Stimulated activated CD8-positive, alpha-beta memory T cell treated with anti-CD3 and anti-CD28 coated beads, Interleukin-7, amount 100 ng/mL, for 4 hours (primary cell): ENCODE measurements at places on chromosomes 1 and 21.

GRCh38 chr1:184555665-184556641 is 169.1 kb downstream of the C1orf21 start:
- no peak for DNase-seq

GRCh38 chr1:180691322-180691913 is 59.6 kb downstream of the XPR1 start:
- DNase-seq: no peak

DNA sequence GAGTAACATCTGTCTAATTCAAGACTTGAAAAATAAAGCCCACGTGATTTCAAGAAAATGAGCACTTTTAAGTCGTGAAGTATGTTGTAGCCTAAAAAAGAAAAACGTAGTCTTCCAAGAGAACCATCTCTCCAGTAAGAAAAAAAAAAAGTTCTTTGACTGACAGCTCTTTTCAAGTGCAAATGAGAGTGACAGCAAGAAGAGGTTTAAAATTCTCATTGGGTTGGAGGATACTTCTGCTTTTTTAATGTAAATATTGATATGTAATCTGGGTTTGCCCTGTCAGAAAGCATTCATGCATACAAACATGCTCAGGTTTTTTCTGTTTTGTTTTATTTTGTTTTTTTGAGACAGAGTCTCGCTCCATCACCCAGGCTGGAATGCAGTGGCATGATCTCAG is 32.3 kb upstream of the PRDM2 start:
- no peak for DNase-seq

DNA sequence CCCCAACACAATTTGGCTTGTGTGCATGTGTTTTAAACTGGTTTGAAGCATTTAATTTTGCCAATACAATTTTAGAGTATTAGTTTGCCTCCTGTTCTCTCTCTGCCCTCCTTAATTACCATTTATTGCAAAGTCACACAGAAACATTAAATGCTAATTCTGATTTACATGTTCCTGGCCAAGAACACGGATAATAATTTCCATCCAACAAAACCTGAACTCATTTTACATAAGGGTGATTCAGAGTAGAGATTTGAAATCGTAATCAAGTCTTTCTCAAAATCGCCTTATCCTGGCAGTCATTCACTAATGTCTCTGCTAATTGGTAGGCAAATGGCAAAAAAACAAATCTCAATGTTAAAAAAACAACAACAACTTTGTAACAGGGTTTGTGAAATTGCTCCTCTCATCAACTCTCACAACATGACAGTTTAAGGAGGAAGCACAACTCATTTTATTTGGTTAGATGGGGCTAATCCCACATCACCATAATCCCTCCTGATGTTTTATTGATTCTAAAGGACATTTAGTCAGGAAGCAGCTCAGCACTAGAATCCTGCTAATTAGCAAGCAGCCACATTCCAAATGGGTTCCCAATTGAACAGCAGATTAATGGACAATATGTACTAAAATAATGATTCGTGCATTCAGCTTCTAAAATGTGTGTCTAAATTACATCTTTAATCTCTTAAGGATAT is 55.9 kb downstream of the C1orf87 start:
- no peak for DNase-seq

GRCh38 chr1:9376886-9377333 is 84.2 kb downstream of the SPSB1 start:
- DNase-seq: no peak

DNA sequence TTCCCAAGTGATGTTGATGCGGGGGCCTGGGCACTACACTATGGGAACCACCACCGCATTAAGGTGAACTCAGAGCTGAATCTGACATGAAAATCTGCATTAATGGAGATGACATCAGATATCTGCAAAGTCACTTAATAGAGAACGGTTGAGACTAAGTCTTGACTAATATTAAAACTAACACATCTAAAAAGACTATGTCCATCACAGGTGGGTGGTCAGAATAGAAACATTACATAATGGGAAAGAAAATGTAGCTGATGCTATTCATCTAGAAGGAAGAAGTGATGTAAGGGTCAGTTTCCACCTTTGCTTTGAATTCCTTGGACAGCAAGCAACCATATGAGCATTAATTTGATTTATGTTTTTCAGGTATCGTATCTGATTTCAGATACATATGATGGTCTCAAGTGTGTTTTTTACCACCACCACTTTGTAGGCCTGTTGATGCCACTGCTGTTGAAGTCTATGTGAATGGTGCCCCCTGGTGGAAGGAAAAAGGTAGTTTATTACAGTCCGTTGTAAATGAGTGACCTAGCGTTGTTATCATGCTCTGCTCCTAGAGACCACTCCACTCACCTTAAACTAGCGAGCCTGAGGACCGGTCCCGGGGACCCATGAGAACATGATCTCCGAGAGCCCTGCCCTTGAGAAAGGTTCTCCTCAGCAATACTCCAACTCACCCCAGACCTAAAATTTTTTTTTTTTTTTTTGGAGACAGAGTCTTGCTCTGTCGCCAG is 73.5 kb downstream of the BACH1 start:
- peak; percentile 28 for DNase-seq

DNA sequence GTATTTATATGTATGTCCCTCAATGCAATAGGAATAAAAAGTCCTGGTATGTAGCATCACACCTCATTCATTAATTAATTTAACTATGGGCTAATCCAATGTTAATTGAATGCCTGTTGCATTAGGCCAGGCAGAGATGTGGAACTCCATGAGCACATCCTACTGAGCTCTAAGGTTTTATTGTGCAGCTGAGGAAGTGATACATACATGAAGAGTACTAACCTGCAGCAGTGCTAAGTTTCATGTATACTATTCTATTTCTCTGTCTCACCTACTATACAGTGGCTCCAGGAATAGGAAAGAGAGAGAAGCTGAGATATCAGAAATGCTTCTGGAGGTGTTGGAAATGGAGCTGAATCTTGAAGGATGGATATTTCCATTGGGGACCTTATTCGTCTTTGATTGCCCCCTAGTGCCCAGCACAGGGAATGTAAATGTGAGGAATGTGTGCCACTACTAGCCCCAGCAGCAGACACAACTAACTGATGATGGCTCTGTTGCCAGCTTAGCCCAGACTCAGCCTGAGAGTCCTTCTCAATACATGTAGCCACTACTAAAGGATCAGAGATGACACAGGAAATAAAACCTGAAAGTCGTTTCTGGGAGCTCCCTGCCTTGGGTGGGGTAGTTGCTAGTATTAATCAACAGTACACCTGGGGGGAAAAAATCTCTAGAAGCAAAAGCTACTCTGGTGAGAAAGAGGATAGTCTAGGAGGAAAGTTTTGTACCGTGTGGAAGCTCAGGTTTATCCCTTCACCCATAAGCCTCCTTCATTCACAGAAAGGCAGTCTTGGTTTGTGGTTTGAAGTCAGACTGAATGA is 173.3 kb upstream of the FOXD3 start:
- DNase-seq: no peak

DNA sequence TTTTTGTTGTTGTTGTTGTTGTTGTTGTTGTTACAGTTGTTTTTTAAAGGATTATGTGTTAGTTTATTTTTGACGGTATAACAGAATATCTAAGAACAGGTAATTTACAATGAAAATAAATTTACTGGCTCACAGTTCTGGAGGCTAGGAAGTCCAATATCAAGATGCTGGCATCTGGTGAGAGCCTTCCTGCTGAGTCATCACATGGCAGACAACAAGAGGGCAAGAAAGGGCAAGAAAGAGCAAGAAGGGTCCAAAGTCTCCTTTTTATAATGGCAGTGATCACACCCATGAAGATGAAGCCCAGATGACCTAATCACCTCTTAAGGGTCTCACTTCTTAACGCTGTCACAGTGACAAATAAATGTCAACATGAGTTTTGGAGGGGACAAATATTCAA is 142.1 kb downstream of the NEGR1 start:
- no peak for DNase-seq

- DNase-seq: no peak
These were observed 11.7 kb downstream of the SNRPE start for GRCh38 chr1:203873094-203873493.

DNA sequence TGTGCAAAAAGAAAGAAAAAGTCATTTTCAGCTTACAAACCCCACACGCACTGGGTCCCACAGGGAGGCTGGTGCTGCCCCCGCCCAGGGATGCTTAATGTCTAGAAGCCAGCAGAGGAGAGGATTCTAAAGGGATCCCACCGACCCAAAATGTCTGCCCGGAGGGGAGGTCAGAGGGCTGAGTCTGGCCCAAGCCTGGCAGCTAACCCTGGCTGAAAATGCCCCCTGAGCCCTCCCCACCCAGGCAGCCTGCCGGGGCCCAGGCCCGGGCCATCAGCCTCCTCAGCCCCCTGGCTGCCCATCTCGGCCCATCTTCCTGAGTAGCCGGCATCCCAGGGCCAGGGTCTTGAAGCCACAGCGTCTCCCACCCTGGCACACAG is 33.5 kb downstream of the ACOT7 start:
- DNase-seq: no peak

DNA sequence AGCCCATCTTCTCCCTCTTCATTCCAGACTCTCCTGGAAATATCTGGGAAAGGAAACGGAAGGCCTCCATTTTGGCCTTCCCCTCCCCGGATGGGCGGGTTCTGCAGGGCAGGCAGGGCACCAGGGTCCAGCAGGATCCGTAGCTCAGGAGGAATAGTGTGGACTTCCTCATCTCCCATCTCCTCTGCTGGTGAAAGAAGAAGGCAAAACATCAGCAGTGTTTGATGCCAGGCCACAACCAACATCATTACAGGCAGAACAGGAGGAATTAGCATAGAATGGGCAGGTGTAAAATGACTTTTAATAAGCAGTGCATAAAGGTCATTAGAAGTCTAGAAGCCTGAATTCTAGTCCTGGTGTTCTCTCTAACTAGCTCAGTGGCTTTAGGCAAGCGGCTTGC is 165.9 kb downstream of the TGFBR3 start:
- DNase-seq: no peak

GRCh38 chr1:93306920-93307319 is 38.8 kb upstream of the DR1 start:
- DNase-seq: no peak

- no peak for DNase-seq
These were observed 267.4 kb downstream of the TM2D1 start for GRCh38 chr1:61457526-61458040.

DNA sequence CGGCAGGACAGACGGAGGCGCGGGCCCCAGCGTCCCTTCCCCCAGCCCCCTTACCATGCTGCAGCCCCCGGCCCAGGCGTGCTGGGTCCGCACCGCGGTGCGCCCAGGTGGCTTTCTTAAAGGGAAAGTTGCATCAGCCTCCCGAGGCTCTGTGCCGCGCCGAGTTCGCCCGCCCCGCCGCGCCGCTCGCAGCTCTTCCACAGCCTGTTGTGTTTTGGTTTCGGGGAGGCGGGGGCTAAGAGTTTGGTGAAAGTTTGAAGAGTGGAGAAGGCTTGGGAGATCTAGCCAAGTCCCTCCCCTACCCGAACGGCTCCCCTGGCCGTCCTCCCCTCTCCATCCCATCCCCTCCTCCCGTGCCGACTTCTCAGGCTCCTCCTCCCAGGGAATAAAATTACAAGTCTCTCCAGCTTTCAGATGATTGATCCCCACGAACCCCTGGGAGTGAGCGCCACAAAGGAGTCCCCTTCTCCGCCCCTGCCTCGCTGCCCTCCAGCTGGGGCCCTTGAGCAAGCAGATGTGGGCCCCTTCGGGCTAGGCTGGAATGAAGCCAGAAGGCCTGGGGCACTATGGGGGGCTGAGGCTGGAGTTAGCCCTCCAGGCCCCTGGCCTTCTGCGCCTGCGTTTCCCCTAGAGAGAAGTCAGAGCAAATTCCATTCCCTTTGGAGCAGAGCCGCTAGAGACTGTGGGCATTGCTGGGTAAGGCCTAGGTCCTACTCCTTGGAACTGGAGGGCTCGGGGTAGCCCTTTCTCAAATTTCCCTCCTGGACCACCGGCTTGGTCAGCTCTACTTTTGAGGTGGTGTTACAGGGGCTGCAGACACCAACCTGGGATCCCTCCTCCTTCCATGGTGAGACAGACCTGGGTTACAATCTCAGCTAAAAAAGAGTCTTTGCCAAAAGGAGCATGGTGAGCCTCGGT is at the start of gene SLC6A9:
SLC6A9 (minus strand) TSS at position 211 of the 918 bp plus-strand sequence. CDS start 7,185 bp downstream, outside the sequence.
- DNase-seq: peak; percentile 8

DNA sequence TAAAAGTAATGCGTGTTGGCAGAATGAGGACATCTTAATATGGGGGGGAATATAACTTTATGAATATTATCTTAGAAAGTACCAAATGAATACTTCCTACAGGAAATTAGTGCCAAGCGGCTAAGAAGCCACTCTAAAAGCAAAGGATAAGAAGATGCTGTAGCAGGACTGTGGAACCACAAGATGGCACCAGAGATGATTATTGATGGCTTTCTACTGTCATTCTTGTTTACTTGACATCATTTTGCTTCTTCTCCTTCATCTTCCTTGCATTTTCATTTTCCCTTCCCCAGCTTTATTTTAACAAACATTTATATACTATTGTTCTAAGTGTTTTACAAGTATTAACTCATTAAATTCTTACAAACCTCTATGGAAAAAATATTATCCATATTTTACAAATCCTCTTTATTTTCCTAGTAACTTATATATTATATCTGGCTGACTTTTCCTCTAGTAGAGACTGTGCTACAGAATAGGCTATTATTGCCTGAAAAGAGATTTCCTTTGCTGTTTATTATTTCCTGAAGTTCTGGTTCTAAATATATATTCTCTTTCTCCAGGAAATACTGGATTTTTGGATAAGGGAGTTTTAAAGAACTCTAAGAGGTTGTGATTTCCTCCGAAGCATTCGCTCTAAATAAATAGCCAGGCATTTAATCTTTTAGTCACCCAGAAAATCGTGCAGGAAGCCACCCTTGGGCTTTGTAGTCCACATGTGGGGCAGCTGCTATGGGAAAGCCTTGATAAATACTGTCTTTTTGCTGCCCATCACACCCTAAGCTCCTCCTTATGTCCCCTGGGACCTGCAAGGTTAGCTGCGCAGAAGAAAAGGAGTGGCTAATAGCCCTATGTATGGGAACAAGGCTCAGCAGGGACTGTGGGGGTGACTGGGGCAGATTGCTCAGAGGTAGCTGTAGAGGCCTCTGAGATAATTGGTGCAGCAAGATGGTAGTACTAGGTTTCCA is 69.8 kb downstream of the TPR start:
- no peak for DNase-seq

- peak; percentile 6 for DNase-seq
These were observed 1.1 kb downstream of the C21orf58 start for GRCh38 chr21:46322351-46323226.

DNA sequence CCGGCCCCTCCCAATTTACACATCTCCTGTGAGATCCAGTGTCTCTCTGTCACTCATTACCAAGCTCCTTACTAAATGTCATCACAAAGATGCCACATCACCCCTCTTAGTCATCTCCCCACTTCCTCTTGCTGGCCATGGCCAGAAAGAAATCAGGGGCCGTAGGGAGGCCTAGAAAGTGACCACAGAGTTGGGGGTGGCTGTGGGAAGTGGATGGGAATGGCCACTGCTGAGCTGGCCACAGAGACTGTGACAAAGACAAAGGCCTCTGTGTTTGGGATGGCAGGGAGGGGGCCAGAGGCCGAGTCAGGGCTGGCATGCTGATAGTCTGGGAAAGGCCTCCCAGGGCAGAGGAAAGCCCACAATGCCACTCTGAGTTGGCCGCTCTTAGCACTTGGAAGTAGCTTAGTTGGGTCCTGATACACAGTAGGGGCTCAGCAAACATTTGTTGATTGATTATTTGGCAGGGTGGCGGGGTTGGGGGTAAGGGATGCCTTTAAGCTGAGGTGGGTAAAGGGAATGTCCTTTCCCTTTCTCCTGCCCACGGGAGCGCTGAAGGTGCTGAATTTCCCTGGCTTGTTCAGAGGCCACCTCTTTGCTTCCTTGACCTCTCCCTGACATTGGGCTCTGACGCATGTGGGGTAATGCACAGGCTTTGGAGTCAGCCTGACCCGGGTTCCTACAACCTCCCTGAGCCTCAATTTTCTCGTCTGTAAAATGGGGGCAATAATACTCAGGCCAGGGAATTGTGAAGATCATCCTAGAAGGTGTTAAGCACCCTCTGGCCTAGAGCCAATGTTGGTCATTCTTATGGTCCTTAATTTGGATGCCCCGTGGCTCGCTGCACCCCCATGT is 13.2 kb downstream of the NAV1 start:
- DNase-seq: no peak
